ENCODE measurements at places on chromosomes 6 and 20. TPM values are rescaled to one million over a fixed set of nuclear protein-coding genes. Genes with fewer than 3 reads are reported as not detected.

- no peak overlapping the region for H3K27ac ChIP-seq
- H3K36me3 ChIP-seq, result no peaks in the 10 kb centered on the region
- H3K27me3 ChIP-seq, result no peaks in the 10 kb centered on the region
- no peak for DNase-seq
Measured at GRCh38 chr6:113317442-113317841, 539.7 kb upstream of the MARCKS start.

DNA sequence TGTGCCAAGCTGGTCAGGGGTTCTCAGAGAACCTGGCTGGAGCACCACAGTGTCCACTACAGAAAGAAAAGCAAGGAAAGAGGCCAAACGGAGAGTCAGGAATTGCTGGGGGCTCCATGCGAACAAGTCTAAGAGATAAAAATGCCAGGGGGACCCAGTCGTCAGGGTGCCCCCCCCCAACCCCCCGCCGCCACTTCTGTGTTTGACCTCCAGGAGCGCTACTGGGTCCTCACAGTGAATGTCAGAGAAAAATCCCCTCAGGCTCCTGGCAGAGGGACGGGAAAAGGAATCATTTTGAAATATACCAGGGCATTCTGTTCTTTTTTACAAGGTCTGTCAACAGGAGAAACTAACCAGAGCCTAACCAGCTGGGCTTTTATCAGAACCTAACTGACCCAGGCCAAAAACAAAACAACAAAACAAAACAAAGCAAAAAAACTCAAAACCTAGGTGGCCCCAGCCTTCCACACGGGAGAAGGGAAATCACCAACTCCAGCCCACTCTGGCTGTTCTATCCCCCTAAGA lies 17.9 kb upstream of the NELFCD start:
- no peak overlapping the region for H3K27ac ChIP-seq
- H3K4me3 ChIP-seq, result no peak overlapping the region
- DNase-seq, result no peak
- peaks cover 15% of the 10 kb centered on the region for H3K27me3 ChIP-seq

- H3K4me3 ChIP-seq, result no peak overlapping the region
- peak overlapping the region; percentile 46 for H3K27ac ChIP-seq
- no peaks in the 10 kb centered on the region for H3K27me3 ChIP-seq
- peaks cover 7% of the 10 kb centered on the region for H3K4me1 ChIP-seq
Measured at GRCh38 chr6:90885611-90886056, 298.8 kb upstream of the MAP3K7 start.

- no peaks in the 10 kb centered on the region for H3K27me3 ChIP-seq
- no peak overlapping the region for H3K27ac ChIP-seq
- no peaks in the 10 kb centered on the region for H3K4me1 ChIP-seq
- no peak for DNase-seq
Measured at GRCh38 chr6:26141378-26141904, 54.2 kb downstream of the HFE start.

GRCh38 chr6:126111327-126111726 lies 125.0 kb downstream of the TRMT11 start:
- peaks cover 2% of the 10 kb centered on the region for H3K4me1 ChIP-seq
- H3K36me3 ChIP-seq, result peaks cover 3% of the 10 kb centered on the region
- no peak overlapping the region for H3K4me3 ChIP-seq
- no peak overlapping the region for H3K27ac ChIP-seq

GRCh38 chr6:44222486-44223318 lies 693 bp upstream of the SLC29A1 start:
- peak overlapping the region; percentile 86 for H3K4me3 ChIP-seq
- H3K4me1 ChIP-seq, result peaks cover 83% of the 10 kb centered on the region
- peak overlapping the region; percentile 100 for H3K27ac ChIP-seq
- H3K27me3 ChIP-seq, result no peaks in the 10 kb centered on the region
- DNase-seq, result no peak

Gene HLA-DQA1
- total RNA-seq, result not detected

Gene MUC21
- total RNA-seq, result not detected
